GM19239 (cell line): ENCODE measurements at places on chromosomes 12 and 14.

DNA sequence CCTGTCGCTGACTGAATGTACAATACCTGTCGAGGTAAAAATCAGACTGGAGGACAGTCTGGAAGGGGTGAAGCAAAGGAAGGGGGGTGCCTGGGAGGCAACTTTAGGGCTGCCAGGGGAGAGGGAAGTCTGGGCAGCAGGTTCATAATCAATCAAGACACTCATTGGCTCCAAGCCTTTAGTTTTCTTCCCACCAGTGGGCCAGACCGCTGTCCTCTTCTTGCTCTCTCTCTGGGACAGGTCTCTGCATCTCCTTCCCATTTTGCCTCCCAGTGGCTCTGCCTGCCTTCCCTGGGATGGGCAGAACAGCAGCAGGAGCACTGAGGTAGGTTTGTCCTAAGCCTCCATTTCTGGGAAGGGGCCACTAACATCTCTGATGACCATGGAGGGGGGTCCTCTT, 206.5 kb downstream of the TTC8 start:
- DNase-seq = no peak

DNA sequence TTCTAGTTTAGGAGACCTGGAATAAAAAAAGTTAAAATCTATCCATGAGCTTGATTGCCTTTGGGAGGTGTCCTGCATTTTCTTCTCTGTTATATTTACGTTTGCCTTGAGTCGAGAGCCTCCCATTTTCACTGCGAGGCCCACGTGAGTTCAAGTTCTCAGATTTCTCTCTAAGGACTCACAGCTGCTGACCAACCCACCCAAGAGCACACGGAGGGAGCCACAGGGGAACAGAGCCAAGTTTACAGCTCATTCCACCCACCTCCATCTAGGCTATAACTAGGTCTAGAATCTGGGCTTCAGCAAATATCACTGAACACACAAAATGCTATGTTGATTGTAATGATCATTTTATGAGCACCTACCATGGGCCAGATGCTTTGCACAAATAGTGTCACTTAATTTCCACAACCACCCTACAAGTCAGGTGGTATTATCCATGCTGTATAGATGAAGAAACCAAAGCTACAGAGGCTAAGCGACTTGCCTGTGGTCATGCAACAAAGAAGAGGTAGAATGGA, 16.7 kb downstream of the ALDH1L2 start:
- no peak for DNase-seq

DNA sequence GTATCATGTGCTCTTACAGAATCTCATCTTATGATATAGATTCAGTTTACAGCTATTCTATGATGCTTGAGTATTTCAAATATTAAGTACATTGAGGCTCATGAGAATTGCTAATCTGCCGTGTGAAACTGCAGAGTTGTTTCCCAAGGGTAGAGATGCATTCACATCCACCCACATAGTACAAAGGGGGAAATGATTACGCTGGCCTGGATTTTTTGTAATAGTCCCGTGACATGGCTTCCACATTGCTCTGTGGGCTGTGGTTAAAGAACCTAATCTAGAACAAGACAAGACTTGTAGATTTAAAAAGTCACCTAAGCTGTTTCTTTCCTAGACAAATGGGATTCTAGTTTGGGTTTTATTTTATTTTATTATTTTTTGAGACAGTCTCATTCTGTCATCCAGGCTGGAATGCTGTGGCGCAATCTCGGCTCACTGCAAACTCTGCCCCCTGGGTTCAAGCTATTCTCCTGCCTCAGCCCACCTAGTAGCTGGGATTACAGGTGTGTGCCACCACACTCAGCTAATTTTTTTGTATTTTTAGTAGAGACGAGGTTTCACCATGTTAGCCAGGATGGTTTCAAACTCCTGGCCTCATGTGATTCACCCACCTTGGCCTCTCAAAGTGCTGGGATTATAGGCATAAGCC, 13.0 kb upstream of the RIOX1 start:
- DNase-seq = no peak

GRCh38 chr12:110287986-110288385, 6.9 kb downstream of the ATP2A2 start:
- no peak for DNase-seq

DNA sequence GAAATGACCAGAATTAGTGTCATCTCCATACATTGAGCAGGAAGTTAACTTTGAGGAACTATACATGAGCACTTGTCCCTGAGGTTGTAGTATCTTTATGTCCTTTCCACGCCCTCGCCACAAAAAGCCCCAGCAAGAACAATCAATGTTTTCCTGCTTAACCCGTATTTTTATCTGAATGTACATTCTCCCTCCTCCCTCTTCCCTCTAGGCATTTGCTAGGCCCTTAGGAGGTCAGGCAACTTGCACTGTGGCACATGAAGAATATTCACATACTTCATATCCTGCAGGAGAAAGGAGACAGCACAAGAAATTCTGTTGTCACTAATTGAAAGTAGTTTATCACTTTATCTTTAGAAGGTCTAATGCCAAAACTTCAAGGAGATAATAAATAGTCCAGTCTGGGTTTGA, 18.1 kb upstream of the DUSP6 start:
- DNase-seq = no peak

DNA sequence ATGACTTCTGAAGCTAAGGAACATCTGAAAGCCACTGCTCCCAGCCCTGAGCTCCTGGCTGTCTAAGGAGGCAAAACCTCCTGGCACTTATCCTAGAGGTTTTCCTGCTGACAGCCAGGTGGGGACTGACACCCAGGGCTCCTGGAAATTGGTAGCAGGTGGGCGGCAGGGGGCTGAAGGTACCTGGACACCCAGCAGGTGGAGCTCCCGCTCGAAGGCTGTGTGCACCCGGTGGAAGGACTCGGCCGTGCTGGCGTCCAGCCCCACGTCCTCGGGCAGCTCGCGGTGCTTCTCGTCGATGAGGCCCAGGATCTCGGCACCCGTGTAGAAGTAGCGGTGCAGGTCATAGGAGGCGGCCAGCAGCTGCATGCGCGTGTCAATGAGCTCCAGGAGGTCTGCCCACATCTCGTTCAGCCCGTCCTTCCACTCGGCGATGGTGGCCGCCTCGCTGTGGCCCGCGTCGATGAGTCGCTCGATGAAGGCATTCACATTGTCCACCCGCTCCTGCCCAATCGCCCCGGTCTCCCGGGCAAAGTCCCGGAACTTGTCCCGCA, 68.2 kb downstream of the PLEKHG3 start:
- DNase-seq = no peak

DNA sequence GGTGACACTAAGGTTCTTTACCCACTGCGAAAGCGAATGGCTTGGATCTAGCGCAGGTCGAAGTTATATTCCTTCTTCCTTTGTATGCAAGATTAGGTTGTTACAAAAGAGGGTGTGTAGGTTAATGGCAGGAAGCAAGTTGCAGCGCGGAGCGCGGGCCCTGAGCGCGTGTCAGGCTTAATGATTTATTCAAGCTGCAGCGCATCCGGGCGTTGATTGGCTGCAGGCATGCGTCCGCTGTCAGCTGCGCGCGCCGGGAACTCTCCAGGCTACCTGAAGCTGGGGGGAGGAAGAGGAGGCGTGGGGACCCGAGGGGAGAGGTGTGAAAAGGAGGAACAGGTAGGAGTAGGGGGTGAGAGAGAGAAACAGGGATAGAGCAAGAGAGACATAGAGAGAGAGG, 7.4 kb downstream of the ASCL1 start:
- no peak for DNase-seq

GRCh38 chr12:132211326-132211725, 67.1 kb downstream of the NOC4L start:
- no peak for DNase-seq

GRCh38 chr14:69625299-69626131, 14.1 kb downstream of the SUSD6 start:
- DNase-seq = no peak

DNA sequence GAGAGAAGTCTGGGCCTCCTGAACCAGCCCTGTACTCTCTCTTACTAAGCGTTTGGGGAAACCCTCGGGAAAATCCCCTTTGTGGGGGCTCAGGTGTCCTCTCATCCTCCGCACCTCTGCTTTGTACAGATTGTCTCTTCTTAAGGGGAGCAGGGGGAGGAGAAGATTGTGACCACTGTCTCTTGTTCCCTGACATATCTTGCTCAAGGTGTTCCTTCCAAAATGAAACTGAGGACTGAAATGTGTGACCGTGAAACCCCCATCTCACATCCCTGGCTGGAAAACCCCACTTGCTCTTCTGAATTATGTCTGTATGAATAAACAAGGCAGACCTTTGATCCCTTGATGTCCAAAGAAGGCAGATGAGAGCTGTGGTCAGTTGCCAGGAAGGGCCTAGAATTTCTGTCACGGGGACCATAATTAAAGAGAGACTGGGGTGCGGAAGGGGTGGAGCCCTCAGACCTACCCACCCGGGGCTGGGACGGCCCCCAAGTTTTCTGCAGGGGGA, 369.8 kb downstream of the AACS start:
- no peak for DNase-seq

- DNase-seq = no peak
Observed at GRCh38 chr12:93812626-93813025, 135.5 kb downstream of the CRADD start.

DNA sequence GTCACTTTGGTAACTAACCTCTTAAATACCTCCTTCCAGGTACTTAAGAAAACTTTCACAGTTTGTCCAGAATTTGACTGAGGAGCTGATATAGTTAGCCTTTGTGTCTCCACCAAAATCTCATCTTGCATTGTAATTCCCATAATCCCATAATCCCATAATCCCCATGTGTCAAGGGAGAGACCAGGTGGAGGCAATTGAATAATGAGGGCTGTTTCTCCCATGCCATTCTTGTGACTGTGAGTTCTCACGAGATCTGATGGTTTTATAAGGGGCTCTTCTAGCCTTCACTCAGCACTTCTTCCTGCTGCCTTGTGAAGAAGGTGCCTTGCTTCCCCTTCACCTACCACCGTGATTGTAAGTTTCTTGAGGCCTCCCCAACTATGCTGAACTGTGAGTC, 7.8 kb upstream of the NOVA1 start:
- DNase-seq = no peak

DNA sequence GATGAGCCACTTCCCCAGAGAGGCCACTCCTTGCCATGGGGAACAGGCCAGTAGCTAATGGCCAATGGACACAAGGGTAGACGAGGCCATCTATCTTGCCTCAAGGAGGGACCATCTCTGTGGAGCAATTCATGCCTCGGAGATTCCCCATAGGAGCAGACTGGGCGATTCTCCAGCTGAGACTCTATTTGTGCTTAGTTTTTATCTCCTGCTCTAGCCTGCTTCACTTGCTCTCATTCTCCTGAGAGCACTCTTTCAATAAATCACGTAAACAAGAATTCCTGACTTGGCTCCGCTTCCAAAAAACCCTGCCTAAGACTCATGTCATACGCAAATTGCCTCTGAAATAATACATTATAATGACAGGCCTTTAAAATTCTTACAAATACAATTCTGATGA, 396.4 kb upstream of the USP15 start:
- no peak for DNase-seq

- DNase-seq = no peak
Observed at GRCh38 chr14:38250331-38250730, 5.6 kb downstream of the CLEC14A start.

- no peak for DNase-seq
Observed at GRCh38 chr14:71525663-71526221, 406.5 kb upstream of the RGS6 start.

DNA sequence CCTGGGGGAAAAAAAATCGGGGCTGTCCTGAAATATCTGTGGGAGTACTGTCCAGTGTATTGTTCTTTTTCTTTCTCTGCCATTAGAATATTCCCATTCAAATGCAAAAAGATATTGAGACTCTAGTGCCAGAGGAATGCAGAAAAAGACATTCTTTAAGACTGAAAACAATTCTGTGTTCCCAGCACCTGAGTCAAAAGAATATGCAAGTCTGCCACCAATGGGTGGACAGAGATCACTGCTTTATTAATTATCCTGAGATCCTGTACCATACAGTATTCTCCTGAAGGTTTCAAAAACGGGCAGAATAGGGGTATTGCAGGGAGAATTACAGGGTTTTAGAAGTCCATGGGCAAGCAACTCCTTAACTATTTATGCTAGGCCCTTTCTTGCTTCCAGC, 361.8 kb downstream of the C12orf50 start:
- DNase-seq = no peak

GRCh38 chr12:42779186-42779859, 189.8 kb upstream of the PRICKLE1 start:
- DNase-seq = no peak

DNA sequence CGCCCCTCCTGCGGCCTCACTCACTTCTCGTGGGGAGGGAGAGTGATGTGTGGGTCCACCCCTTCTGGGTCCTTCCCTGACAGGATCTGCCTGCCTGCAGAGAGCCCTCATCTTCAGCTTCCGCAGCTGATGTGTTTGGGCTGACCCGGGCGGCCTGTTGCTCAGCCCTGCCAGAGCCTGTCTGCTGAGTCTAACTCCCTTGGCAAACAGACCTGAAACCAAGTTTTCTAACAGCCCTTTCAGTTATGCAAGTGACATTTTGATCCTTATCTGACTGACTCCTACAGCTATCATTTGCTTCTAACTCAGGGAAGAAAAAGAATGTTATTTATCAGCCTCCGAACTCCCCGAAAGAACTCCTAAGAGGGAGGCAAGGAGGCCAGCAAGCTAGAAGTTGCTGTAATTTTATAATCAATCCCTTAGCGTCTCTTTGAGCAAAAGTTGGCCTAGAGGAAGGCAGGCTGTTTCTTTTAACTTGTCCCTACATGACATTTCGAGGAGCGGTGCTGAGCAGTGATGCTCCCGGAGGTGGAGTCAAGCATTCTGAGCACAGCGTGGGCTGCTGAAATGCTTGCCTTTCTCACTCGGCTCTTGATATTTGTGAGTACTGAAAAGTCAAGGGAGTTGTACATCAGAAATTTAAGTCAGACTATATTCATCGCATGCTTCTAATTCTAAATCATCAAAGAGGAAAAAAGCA, 31.5 kb upstream of the CACNA2D4 start:
- DNase-seq = no peak

DNA sequence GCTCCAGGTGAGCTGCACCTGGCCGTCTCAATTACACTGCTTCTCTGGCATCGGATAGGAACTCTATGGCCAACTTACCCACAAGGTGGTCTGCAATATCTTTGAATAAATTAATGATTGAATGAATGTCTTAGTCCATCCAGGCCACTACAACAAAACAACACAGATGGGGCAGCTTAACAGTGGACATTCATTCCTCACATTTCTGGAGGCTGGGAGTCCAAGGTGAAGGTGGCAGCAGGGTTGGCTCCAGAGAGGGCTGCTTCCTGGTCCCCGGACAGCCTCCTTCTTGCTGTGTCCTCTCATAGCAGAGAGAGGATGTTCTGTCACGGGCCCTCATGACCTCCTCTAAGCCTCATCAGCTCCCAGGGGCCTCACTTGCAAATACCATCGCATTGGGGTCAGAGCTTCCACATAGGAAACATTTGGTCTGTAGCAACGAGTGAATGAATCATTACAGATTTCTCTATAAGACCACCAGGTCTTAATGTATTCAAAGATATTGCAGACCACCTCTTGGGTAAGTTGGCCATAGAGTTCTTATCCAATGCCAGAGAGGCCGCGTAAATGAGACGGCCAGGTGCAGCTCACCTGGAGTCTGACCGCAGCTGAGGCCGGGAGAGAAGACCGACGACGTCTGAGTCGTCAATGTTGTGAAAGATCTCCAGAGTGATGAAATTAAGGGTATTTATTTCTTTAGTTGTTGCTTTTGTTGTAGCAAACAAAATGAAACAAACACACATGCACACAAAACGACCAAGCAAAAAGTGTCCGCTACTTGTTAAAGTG, 182.7 kb upstream of the C14orf180 start:
- DNase-seq = no peak
